ENCODE measurements at places on chromosomes 11 and 22.
A peak's percentile ranks its signal among the peaks of the same experiment; 100 is the strongest.

DNA sequence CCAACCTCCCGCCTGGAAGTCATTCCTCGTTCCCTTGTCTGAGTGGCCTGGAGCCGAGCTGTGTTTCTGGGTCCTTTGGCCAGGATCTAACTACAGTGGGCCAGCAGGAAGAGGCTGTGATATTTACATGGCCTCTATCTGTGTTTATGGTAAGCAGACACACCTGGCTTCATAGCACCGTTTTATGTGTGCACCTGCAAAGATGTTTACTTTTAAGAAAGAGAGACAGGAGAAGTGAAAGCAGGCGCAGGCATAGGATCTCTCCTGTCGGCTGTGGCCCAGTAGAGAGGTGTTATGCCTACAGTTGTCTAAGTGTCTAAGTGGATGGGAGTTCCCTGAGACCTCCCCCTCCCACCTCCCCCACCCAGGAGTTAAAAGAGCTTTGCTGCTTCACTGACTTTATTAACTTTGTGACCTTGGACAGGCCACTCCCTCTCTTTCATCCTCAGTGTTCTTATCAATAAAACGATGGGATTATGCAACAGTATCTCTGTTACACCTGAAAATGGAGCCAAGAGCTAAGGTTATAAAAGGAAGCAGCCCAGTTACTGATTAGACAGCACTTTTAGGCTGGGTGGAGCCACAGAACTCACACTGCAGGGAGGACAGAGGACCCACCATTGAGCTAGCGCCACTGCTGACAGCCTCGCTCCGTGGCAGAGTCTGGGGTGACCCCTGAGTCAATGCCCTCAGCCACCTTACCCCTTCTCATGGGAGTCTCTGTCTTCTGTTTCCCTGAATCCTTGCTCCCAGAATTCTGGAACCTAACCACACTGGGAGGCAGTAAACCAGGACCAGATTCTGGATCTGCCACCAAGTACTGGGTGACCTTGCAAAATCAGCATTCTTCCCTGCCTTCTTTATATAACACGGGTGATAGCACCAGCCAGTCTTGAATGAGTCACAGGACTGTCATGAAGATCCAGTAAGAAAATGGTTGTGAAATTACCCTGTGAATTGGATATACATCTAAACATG, 22.0 kb downstream of the ST14 start:
- DNase-seq: no peak

DNA sequence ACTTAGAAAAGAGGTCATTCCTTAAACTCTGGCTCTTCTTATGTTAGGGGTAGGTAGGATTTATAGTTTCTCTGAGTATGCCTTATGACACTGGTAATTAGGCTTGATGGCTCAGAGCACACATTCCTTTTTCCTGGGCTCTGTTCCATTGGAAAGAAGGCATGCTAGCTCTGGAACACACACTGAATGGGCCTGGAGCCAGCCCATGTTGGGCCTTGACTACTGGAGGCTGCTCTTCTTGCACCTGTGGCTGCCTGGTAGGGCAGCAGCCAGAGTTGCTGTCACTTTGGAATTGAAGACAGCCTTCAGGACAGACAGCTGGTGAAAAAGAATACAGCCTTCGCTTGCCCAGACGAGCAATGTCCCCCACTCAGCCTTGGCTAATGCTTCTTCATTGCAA, 18.2 kb downstream of the MCAM start:
- no peak for DNase-seq

GRCh38 chr11:11965656-11966353, 42.6 kb downstream of the DKK3 start:
- DNase-seq: no peak

GRCh38 chr11:19163617-19164016, 38.2 kb downstream of the CSRP3 start:
- DNase-seq: no peak

GRCh38 chr11:107592813-107593212, 1.9 kb downstream of the ELMOD1 start:
- no peak for DNase-seq

DNA sequence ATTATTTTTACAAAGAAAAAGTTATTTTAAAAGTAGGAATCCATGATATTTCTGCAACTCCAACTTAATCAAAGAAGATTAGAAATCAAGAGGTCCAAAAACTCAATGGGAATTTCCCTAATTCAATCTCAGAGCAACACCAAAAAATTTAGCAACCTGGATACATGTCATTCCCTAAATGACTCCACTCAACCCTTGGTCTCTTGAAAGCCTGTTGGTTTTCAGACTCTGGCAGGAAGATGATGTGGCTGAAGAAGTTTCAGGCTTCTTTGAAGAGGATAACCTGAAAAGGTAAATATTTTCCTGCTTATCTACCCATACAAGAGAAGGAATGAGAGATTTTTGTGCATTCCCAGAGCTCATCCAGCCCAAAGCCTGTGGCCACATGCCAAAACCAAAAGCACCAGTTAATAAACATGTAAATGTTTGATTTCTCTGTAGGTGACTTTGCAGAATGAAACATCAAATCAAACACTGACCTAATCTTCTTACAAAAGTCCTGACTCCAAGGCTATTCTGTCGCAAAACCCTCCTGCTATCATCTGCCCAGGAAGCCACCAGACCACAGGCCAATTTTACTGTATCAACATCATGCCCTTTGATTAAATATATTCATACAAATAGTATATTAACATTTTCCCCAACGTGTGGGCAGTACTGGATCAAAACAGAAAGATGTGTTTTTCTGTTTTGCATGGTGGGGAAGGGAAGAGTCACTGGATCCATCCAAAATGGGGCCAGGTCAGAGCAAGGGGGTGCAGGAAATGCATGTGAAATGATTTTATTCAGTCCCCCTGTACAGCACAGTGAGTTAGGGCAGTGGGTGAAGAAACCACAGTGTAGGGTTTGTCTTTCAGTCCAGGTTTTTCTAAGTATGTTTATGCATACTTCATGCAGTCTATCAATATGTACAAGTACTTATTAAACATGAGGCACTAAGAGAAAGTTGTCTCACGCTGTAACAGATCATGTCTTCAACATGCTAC, 38.8 kb downstream of the SMCO4 start:
- no peak for DNase-seq

DNA sequence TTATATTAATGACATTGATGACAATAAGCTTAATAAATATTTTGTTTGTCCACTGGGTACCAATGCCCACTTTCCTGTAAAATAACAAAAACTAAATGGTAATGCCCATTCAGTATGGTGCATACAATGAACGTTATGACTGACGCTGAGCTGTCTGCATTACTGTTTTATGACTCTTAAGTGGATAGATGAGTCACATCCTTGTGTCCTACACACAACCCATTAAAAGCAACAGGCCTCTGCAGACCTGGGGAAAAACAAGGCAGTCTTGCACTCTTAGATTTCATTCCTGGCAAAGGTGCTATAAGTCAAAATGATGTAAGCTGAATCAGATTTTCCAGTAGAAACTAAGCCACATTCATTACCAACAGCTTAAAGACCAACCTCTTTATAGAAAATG, 176.3 kb upstream of the TMEM45B start:
- peak; percentile 97 for DNase-seq

DNA sequence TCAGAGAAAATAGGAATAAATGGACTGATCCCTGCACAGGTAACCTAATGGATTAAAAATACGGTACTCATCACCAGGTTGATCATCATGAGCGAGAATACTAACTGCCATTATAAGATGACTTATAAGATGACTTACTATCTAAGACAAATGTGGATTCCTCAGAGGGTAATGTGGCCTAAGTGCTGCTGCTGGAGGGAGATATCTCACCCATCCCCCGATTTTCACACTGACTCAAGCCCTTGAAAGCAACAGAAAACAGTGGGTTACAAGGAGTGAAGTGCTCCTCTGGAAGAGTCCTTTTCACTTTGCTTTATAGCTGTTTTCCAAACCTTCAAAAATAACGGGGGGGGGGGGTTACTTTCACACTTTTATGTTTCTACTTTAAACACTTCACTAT, 920 bp downstream of the TMEM218 start:
- no peak for DNase-seq

DNA sequence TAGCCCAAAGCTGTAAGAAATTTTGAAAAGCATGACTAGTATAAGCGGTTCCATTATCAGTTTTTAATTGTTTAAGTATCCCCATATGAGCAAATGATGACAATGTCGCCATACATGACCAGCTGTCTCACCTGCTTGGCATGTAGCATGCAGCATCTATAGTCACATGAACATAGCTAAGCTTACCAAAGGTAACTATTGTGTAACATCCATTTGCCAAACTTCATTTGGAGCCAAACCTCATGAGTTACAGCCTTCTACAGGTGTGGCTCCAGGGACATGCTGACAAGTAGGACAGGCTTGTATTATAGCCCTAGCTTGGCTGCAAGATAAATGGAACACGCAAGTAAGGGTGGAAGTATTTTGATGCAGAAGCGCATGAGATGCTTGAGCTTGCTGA, 30.4 kb downstream of the OR10A6 start:
- DNase-seq: no peak

DNA sequence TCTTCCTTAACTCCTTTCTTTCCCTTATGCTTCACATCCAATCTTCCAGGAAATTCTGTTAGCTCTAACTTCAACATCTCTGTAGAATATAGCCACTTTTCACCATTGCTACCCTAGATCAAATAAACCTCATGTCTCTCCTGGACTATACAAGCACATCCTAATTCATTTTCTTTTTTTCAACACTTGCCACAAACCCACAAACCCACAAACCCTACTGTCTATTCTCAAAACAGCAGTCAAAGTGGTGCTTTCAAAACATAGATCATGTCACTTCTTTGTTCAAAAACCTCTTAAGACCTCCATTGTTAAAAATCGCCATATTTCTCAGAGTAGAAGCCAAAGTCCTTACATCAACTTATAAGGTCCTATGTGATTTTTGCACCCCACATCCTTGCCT, 94.3 kb downstream of the PIWIL4 start:
- no peak for DNase-seq

DNA sequence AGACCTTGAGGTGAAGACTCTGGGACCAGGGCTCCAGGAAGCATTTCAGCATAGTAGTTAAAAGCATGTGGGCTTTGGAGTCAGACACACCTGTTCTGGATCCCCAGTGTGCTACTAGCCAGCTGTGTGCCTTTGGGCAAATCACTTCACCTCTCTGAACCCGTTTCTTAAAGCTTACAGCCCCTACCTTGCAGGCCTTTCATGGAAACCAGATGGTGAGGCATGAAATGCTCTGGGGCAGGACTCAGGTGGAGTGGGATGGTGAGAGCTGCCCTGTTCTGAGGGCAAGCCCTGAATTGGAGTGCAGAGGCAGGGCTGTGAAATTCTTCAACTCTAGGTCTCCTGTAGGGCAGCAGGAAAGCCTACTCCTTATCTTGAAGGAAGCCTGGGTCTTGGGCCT, 10.5 kb downstream of the UCP2 start:
- DNase-seq: no peak

DNA sequence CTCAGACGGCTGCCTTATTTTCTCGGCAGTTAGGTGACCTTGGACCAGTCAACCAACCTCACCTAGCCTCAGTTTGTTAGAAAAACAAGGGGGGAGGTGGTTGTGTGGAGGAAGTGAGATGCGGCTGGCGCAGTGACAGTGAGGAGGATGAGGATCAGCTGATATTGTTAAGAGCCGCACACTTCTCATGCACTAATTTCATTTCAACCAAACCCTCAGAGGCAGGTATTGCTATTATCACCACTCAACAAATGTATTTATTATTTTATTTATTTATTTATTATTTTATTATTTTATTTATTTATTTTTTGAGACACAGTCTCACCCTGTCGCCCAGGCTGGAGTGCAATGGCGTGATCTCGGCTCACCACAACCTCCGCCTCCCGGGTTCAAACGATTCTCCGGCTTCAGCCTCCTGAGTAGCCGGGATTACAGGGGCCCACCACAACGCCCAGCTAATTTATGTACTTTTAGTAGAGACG, 2.1 kb downstream of the LGALS1 start:
- DNase-seq: no peak

DNA sequence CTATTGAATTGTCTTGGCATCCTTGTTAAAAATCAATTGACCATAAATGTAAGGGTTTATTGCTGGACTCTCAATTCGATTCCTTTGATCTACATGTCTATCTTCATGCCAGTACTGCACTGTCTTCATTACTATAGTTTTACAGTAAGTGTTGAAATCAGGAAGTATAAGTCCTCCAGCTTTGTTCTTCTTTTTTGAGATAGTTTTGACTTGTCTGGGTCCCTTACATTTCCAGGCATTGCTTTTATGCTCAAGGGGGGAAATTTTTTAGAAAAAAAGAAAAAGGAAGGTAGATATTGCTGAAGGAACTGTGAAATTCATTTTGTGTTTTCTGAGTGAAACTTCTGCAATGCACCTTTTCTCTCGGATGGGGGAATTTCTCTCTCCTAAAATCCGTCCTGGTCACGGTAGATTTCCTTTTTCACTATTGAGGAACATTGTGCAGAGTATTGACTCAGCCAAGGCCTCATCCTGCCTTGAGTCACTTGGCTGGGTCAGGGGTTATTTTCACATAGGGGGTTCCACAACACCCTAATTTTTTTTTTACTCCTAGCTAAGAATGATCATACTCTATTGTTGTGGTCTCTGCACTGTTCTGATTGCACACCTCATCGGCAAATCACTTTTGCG, 2.8 kb upstream of the ACER3 start:
- no peak for DNase-seq

- no peak for DNase-seq
Observed at GRCh38 chr11:101917226-101917625, 904 bp upstream of the ANGPTL5 start.

DNA sequence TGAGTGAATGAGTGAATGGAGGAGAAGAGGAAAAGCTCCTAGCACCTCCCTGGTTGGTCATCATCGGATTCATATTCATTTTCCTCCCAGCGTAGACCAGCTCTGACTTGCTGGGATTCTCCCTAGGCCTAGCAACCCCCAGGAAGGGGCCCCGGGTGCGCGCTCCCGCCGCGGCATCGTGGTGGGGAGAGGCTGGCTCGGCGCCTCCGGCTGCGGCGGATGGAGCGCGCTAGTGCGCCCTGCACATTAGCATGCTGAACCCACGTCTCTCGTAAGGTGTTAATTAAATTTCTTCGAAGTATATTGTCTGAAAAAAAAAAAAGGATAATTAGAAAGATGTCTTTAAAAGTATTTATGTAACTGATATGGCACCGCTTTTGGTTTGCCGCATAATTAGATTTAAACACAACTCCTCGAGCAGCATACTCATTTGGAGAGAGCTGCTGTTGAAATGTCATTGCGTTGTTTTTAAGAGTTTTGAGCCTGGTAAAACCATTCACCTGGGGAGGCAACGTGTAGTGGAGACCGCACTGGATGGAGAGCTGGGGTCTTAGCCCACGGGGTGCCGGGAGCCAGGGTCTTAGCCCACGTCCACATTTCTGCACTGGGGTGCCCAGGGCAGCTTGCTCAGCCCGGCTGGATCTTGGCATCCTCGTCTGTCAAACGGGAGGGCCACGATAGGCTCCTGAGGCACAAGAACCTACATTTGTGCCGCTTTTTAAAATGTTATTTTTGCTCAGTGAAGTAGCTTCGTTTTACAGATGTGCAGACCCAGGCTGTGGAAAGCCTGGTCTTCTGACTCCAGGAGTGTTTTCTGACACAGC, 21.8 kb downstream of the MPPED1 start:
- no peak for DNase-seq

GRCh38 chr11:26761361-26761809, 39.5 kb upstream of the SLC5A12 start:
- no peak for DNase-seq

- no peak for DNase-seq
Observed at GRCh38 chr11:117410861-117411710, 83.4 kb downstream of the CEP164 start.

GRCh38 chr22:50720301-50721256, 17.4 kb upstream of the ACR start:
- no peak for DNase-seq

Measured in kidney epithelial cell (primary cell).